NCI-H2029 treated with DMSO at 0.1 percent for 48 hours (cell line): ENCODE measurements at places on chromosomes 12 and 14.

DNA sequence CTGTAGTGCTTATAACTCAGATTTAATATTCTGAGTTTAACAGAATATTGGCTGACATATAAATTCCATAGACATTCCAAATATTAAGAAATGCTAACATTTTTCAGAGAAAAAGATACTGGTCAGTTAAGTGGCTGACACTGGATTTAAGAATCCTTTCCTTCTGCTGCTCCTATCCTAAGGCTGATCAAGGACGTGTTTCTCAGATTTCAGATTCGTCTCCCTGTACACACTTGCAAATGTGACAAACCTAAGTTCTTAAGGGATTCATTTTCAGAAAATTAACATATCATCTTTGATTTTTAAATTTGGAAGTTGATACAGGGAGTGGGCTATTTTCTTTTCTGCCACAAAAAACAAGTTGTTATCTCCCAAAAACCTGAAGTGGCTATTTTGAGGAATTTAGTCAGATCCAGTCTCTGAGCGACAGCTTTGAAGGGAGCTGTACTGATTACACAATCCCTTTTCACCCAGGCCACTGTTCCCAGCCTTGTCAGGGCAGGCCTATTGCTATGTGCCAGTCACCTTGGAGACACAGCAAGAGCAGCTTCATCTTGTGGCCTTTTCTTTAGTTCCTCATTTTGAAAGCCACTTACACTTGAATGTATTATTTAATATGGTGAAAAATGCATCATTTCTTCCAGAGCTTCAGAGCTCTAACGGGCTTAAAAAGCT is 370.6 kb downstream of the KCNH5 start:
- no peak for DNase-seq

- DNase-seq, result no peak
Measured at GRCh38 chr12:108525681-108526080, 10.6 kb downstream of the FICD start.

DNA sequence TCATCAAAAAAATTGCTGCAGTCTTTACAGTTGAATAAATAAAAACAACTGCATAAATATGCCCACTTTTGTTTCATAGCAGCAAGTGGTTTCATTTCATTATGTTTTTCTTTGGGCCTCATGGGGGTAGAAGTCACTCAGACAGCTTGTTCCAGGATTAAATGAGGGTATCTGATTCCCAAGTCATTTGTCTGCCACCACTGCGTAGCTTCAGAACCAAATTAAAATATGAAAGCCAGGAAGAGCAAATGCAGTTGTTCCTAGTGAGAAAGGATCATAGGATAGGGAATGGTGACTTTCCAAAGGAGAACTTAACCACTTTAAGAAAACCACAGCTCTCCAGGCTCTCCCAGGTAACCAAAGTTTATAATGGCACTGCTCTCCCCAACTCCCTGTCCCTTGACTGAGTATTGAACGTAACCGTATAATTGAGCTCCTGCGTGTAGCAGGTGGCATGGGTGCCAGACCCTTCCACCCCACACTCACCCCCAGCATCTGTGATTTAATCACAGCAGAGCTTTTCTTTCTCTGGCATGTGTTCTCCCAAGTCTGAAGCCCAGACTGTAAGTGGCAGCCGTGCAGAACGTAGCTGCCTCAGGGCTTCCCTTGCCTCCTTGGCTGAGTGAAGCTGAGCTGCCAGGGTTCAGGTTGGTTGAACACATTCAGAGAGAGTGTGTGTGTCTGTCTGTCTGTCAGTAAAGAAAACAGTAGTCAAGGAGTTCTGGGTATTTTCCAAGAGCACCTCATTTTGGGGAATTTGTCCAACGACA is 11.3 kb upstream of the KCNH3 start:
- DNase-seq, result no peak

GRCh38 chr12:53768976-53769375 is 17.2 kb upstream of the CISTR start:
- no peak for DNase-seq

DNA sequence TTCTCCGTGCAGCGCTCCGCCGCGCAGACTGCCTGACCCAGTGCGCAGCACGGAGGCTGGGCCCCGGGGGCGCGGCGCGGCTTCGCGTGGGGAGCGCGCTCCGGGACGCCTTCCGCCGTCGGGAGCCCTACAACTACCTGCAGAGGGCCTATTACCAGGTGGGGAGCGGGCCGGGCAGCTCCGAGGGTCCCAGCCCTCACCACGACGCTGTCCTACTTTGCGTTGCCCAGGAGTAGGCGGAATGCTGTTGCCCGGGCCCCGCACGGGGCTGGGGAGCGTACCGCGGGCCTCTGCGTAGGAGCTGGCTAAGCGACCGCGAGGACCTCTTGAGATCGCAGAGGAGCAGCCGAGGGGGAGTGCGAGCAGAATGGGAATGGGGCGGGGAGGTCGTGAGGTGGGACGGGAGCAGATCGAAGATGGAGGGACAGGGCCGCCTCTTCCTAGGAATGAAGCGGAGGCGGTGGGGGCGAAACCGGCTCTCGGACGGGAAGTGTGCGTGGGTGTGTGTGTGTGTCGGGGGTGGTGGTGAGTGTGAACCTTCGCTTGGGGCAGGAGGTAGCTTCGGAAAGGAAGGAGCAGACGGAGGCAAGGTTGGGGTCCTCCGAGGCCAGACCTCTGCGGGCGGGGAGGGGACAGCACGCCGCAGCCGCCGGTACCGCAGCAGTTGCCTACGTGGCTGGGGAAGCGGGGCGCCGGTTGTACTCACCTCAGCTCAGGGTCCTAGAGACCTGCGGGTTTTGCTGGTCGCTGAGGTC is 751 bp downstream of the P3H3 start:
- DNase-seq, result no peak

- DNase-seq, result no peak
Measured at GRCh38 chr12:91511795-91512420, 329.3 kb upstream of the DCN start.

DNA sequence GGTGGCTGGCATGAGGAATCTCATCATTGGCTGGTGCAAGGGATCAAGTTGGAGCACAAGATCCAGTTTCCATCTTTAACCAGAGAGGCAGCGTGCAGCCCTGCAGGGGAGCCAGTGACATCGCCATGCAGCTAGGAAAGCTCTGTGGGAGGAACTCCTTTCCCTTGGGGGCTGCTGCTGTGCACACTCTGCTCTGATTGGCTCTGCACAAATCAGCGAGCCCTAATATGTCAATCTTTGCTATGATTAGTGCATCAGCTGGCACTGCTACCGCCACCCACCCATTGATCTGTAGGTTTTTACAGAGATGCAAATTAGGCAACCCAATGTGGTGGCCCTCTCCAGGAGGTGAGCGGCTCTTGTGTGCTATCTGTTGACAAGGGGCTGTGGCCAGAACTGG is 262.6 kb downstream of the PCNX1 start:
- DNase-seq, result no peak

GRCh38 chr14:106185837-106186233 is 659.5 kb downstream of the TMEM121 start:
- no peak for DNase-seq

- peak; percentile 48 for DNase-seq
Measured at GRCh38 chr14:103528587-103529382, at the start of gene TRMT61A. Gene TRMT61A (plus strand): TSS chr14:103529196. CDS start chr14:103529979, 783 bp downstream.

GRCh38 chr14:99250636-99251208 is 21.3 kb downstream of the BCL11B start:
- no peak for DNase-seq

GRCh38 chr14:104590240-104590965 is 10.8 kb downstream of the C14orf180 start:
- no peak for DNase-seq

DNA sequence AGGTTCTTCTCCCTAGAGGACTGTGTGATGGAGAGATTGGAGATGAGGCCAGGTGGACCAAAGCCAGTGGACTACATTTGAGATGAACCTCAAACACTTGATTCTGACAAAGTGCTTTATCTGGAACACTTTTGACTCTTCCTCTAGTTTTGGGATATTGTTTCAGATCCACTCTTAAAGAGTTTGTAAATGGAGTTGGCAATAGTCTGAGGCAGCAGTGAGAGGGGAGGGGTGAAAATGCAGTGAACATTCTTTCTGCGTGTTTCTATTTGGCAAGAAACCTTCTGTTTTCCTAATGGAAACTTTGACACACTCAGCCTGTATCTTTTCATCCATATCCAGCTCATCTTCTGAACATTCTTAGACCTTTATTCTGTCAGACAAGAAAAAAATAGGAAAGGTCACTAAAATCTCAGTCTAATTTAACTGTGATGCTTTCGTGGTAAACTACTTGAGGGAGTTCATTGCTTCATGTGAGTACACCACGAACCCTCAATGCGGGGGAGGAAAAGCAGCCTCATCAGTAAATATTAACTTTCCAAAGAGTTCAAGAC is 57.4 kb upstream of the KCNJ8 start:
- DNase-seq, result no peak

DNA sequence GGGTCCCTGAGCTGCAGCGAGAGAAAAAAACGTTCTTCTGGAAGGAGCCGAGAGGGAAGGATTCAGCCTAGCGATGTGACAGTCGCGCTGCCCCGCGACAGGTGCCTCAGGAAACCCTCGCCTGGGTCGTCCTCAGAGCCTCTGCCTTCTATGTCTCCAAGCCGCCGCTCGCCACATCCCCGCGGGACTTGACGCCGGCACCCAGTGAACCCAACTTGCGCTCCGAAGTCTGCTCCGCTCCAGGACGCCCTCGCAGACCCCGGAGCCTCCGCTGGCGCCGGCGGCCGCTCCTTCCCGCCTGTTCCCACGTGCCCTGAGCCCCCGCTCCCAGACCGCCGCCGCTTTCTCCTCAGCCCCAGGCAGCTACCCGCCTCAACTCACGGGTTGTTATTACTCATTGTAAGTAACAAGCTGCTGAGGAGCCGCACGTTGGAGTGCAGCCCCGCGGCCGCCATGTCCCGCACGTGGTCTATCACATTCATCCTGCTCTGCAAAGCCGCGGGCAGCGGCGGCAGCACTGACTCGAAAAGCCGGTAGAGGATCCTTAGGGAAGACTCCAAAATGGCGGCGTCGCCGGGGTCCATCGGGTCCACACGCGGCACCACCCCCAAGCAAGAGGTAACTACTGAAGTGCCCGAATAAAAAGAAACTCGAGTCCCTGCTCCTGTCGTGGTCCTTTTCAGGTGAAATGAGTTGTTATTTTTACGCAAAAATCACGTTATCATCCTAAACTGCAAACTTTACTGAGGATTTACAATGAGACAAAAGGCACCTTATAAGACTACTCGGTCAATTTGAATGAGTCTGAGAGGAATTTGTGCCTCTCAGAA is at the start of gene ANAPC7:
ANAPC7 (minus strand) TSS at position 563 of the 830 bp plus-strand sequence; CDS start at position 482, 81 bp downstream.
- peak; percentile 87 for DNase-seq

GRCh38 chr14:22872833-22873520 is 1.4 kb downstream of the LRP10 start:
- no peak for DNase-seq

GRCh38 chr14:88129306-88130056 is 124.5 kb downstream of the GPR65 start:
- no peak for DNase-seq

GRCh38 chr14:60643141-60643462 is 6.2 kb downstream of the SIX1 start:
- DNase-seq, result no peak

GRCh38 chr14:103101257-103101962 is 6.9 kb downstream of the EXOC3L4 start:
- no peak for DNase-seq

GRCh38 chr14:74258764-74259035 is 19.5 kb downstream of the VSX2 start:
- DNase-seq, result no peak

DNA sequence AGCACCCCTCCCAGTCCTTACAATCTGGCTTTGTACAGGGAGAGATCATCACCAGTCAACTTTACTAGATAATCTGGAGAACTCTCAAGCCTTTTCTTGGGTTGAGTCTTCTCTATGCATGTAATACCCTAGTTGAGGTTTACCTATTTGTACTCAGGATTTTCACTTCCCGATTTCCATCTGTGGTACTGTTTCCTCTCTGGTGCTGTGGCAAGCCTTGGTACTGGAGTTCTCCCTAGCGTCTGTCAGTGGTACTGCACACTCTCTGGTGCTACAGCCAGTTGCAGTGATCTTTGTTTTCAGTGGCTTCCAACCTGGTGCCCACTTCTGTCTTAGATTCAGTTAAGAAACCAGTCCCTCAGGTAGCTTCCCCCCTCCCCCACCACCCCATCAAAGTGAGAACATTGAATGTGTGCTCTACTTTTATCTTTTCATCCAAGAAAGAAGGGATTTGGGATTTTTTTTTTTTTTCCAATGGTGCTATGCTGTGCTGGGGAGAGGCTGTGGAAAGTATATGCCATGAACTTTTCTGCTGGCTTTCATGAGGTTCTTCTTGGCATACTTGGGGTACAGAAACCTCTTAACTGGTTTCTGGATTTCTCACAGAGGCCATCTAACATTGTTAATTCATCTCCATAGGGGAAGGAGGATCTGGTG is 69.4 kb upstream of the EVL start:
- no peak for DNase-seq

DNA sequence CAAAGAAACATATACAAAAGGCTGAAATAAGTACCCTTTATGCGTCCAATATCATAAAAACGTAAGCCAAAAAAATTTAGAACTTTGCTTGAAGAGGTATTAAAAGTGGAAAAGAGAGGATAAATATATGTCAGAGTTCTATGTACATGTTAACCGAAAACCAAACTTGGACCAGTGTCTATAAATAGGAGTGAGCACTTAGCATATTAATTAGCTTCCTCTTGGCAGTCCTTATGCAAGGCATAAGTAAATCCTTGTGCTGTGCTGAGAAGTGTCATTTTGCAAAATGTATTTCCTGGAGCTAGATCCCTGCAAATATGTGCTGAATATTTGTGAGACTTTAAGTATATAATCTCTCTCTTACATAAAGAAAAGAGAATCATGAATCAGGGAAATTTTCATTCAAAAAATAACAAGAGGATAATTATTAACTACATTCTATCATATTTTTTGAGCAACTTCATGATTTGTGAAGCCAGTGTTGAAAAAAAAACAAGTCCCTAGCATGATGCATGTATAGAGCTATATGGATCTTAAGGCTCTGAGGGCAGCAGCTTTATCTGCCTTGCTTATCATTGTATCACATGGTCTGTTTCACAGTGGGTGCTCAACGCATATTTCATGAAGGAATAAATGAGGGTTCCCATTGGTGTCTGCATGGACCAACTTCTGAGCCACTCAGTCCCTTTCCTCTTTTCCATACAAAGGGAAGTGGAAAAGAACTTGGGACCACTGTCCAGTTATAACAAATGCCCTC is 326.1 kb downstream of the PDZRN4 start:
- peak; percentile 64 for DNase-seq

- DNase-seq, result no peak
Measured at GRCh38 chr14:57737598-57737997, 128.3 kb downstream of the SLC35F4 start.

DNA sequence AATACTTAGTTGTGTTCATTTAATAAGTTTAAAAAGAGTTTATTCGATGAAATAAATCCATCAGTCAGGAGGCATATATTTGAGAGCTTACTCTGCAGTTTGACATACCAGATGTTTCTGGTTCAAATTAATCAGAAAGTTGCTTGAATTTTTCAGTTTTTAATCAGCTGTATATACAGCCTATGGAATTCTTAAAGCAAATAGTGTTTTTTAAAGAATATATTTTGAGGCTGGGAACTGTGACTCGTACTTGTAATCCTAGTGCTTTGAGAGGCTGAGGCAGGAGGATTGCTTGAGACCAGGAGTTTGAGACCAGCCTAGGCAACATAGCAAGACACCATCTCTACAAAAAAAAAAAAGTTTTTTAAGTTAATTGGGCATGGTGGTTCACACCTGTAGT is 112.1 kb downstream of the MON2 start:
- DNase-seq, result no peak
